Ecto neural progenitor cell (in vitro differentiated cells): ENCODE measurements at places on chromosomes 11 and 22.

DNA sequence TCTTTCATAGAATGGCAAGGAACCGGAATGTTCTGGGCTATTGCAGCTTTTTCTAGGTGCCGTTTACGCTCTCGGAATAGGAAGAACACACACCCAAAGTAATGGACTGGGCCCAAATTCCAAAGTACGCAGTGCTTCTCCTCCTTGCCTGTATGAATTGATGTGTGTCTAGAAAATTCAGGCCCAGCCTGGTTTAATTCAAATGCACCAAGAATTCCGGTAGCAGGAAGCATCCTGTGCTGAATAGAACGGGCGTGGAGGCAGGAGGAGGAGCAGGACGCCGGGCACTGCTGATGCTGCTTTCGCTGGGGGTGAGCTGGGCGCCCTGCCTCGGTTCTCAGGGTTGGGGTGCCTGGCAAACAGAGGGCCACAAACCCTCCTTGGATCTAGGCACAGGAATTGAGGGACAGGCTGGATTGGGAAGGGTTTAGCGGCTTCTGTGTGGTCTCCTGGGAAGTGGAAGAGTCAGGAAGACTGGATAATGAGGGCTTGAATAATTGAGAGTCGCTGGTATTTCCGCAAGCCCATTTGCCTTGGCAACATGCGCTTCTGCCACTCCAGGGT, 2.0 kb downstream of the PARVB start:
- no peak for DNase-seq

GRCh38 chr22:25497716-25498115, 66.8 kb upstream of the GRK3 start:
- DNase-seq = no peak

DNA sequence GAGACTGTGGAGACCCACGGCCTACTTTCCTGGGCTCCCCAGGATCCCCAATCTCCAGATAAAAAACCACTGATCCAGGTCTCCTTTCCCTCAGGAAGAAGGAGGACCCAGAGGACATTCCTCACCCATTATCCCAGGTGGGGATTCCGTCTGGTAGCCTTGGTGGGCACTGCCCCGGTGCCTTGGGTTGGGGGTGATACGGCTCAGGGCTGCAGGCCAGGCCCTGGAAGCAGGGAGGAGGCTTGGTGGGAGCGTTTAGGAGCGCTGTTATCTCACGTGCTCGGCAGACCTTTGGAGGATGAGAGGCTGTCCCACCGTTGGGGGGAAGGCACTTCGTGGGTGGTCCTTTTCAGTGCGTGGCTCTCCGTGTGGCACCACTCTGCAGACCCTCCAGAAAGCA, 926.3 kb downstream of the BRD1 start:
- no peak for DNase-seq

- no peak for DNase-seq
These were observed 203.7 kb downstream of the MN1 start for GRCh38 chr22:27597703-27598444.

DNA sequence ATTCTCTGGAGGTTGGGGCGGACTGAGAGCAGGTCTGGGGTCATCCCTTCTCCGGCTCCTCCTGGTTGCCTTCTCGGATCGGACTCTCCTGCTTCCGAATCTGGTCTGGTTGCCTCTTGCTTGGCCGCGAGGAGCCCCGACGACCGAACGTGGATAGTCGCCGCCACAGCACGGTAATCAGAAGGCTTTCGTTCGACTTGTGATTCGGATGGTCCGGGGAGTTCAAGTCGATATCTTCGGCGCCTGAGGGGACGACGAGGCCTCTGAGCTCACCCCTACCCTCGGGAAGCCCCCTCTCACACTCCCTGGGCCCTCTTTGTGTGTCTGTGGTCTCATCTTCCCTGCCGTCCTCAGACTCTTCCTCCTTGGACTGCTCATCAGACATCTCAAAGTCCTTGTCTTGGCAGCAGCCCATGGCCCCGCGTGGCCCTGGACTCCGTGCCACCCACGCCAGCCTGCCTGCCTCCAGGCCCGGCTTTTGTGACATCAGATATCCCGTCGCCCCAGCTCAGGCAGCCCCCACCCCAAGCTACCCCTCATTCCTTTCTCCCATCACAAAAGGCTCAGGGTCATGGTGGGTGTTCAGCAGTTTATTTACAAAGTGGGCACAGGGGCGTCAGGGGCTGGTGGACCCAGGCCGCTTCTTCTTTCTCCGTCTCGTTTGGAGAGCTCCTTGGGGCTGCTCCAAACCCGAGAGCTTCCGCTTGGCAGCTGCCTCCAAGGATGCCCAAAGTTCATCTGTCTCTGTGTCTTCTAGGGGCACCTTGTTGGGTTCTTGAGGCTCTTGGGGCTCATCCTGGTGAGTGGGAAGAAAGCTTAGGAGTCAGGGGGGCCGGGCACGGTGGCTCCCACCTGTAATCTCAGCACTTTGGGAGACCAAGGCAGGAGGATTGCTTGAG, at the start of gene TEX54:
Gene TEX54, minus strand, starts transcription at position 506 of the 899 bp plus-strand sequence.
- DNase-seq = no peak

DNA sequence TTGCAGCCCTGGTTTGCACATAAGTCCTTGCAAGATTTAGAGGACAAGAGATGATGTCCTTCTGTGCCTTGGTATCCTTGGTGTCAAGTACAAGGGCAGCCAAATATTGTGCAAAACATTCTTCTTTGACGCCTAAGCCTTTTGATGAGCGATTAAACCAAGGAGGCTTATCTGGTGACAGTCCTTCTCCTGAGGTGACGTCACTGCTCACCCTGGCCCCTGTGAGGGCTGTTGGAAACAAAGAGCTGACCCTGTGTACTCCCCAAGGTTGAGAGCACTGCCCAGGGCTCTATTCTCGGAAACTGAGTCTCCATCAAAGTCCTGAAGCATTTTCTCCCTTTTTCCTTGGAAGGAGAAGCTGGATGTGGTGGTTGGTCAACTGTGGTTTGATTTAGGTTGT, 4.7 kb upstream of the GRAMD1B start:
- no peak for DNase-seq

DNA sequence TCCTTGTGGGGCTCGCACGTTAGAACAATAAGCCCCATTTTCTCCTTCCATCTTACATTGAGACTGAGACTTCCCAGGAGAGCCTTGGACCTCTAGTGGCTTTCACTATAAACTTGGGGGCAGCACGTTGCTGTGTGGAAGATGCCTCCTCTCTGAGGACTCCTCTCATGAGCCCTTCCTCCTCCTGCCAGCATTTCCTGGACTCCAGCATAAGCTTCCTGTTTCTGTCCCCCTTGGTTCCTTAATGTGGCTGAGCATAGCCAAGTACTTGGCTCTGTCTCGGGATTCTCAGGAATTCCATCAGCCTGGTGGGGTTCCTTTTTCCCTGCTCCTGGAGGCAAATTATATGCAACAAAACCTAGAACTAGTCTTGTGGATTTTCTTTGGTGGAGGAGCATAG, 38.8 kb upstream of the UBASH3B start:
- no peak for DNase-seq

GRCh38 chr22:50190182-50190940, 4.6 kb downstream of the TRABD start:
- peak; percentile 80 for DNase-seq

GRCh38 chr11:292211-293121, 3.5 kb downstream of the PGGHG start:
- DNase-seq = no peak

- DNase-seq = no peak
These were observed 60.6 kb upstream of the RASD2 start for GRCh38 chr22:35479985-35480550.

- peak; percentile 42 for DNase-seq
These were observed 24.6 kb upstream of the RTL6 start for GRCh38 chr22:44522526-44523170.

DNA sequence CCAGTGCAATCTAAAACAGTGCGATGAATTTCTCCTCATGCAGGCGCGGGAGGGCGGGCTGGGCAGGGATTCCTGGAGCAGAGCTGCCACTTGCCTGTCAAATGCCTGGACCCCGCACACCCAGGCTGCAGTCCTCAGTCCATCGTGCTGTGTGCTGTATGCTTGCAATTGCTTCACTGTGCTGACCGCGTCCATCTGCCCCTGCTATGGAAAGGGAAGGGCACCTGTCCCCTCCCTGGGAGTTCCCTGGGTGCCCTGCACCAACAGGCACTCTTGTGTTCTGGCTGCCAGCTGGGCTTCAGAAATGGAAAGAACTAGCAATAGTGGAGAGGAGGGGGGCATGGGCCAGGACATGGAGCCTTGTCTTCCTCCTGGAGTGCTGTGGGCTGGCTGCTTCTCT, 185.4 kb upstream of the B3GAT1 start:
- peak; percentile 29 for DNase-seq

GRCh38 chr11:223026-223789, 12.9 kb downstream of the SIRT3 start:
- DNase-seq = no peak

DNA sequence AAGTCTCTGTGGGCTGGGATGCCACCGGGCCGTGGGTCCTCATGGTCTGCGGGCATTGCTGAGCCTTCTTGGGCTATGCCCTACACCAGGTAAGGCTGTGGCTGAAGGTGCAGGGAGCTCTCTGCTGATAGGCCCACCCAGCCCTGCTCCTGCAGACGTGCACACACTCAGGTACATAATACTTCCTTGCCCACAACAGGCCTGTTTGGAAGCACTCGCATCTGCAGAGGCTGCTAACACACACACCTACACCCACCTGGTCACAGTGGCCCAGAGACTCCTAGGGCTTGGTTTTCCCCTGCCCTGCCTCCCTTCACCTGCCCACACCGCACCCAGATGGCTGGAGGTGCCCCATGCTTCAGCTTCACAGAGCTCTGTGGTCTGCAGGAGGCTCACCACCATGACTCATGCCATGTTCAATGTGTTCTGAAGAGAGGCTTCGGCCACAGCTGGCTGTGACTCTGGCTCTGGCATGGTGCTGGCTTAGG, 72.8 kb upstream of the KCNQ1OT1 start:
- DNase-seq = no peak

DNA sequence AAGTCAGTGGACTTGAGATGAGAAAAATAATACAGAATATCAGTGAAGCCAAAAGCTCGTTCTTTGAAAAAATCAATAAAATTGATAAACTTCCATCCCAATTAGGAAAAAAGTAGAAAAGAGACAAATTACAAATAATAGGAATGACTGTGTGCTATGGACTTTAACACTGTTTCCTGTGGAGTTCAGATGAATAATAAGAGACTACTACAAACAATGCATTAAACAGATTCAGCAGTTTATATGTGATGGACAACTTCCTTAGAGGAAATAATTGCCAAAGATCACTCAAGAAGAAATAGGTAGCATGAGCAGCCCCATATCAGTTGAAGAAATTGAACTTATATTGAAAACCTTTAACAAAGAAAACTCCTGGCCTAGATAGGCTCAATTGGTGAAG, 99.7 kb downstream of the PPP6R3 start:
- no peak for DNase-seq

DNA sequence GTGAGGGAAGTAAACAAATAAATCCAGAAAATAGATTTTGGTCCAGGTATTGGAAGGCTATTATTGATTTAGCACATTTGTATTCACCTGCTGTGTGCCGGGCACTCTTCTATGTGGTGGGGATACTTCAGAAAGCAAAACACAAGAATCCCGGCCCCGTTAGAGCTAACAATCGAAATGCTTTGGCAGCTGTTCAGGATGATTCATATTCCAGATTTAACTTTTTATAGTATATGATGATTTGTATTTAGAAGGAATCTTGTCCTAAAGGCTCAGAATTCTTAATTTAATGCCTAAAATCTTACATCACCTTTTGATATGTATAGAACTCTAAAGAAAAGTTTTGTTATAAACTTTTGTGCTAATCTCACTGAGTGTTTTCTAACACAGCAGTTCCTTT, 28.0 kb downstream of the ZC3H12C start:
- DNase-seq = no peak

GRCh38 chr11:100098560-100098959, 588.5 kb upstream of the ARHGAP42 start:
- no peak for DNase-seq

DNA sequence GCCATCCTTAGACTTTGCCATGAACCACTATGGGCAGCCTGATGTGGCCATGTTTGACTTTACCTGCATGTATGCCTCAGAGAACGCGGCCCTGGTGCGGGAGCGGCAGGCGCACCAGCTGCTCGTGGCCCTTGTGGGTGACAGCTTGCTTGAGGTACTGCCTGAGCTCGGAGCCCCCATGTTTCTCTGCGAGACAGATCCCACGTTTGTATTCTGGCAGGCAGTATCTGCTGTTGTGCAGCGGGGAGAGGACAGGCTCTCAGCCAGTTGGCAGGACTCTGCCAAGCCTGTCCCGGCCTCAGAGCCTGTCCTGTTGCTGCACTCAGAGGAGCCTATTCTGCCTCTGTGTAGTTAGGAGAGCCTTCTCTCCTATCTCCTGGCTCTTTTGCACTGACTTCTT, 109.9 kb downstream of the MICAL2 start:
- no peak for DNase-seq

DNA sequence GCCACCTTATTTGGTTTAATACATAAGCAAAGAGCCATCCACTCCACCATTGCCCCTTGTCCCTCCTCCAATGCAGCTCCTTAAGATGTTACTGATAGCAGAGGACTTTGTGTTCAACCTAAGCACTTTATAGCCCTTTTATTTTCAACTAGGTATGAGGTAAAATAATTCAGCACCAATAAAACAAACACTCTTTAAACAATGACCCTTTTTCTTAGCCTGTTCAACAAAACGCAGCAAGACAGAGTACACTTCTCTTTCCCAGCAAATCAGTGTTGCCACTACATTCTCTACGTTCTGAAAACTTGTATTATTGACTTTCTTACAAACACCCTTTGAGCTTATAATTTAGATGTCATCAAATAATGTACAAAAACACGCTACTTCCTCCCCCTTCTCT, 104.0 kb upstream of the IGLL5 start:
- DNase-seq = no peak
